LNCaP clone FGC (cell line): ENCODE measurements at places on chromosomes 16 and 17.
A peak's percentile ranks its signal among the peaks of the same experiment; 100 is the strongest.

DNA sequence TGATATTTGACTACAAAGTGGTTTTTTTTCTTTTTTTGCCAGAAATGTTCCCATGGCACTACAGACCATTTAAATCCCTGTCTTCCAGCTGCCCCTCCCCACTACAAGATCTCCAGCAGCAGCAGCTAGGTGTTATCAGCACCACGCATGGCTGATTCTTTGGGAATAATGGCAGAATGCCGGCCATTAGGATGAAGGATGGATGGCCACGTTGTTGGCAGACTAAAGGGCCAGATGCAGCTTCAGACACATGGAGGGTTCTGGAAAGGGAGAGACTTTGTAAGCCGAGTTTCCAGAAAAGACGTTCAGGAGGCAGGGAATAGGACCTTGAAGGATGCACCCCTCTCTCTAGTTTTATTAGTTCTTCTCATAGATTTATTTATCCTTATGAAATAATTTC lies 10.3 kb upstream of the MED9 start:
- no peak for DNase-seq

- no peak for DNase-seq
Measured at GRCh38 chr16:77723108-77723514, 797 bp downstream of the NUDT7 start.

GRCh38 chr16:78461496-78462287 lies 362.2 kb downstream of the WWOX start:
- DNase-seq: no peak

GRCh38 chr17:68190495-68190894 lies 57.3 kb upstream of the AMZ2 start:
- DNase-seq: no peak

DNA sequence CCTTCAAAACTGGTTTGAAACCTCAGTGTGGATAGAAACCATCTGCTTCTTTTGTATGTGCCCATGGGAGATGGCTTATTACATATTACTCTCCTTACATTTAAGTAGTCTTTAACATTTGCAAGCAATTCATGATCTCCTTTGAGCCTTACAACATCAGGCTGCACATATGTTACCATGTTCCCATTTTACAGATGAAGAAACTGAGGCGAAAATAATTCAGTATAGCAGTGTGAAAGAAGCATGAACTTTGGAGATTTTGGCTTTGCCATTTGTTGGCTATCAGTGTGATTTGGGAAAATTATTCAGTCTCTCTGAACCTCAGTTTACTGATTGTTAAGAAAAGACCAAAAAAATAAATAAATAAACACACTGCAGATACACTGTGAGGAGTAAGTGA lies 15.7 kb downstream of the GNAO1 start:
- no peak for DNase-seq

DNA sequence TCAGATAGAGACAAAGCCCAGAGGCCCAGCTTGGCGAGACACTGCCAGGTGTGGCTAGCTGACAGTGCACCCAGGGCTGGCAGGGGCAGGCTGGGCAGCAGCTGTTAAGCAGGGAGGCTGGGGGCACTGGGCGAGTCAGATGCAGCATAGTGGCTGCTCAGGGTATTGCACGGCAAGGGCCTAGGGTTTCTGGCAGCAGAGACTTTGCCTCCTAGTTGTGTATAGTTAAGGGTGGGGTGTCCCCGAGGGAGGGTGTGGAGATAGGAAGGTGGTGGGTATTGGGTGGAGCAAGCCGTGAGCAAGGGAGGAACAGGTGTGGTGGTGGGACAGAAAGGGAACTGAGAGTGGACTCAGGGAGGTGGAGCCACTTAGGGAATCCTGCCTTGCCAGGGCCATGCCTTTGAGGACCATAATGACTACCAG lies 66.0 kb downstream of the SMPD3 start:
- DNase-seq: no peak

DNA sequence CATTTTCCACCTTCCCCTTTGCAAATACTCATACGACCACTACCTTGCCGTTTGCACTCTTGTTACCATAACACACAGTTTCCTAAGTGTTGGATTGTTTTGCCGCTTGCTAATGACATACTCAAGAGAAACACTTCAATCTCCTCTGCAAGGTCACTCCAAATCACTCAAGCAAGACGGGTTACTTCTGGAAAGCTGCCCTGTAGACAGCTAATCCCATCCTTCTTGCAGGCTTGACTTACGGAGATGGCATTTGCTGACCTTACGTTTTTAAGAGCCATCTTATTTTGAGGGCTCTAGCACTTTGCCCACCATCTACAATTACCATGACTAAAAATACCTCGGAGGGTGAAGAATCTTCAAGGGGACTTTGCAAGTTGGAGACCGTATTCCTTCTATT lies 46.2 kb downstream of the MYH3 start:
- DNase-seq: no peak

- no peak for DNase-seq
Measured at GRCh38 chr17:4170639-4171280, 27.8 kb downstream of the CYB5D2 start.

DNA sequence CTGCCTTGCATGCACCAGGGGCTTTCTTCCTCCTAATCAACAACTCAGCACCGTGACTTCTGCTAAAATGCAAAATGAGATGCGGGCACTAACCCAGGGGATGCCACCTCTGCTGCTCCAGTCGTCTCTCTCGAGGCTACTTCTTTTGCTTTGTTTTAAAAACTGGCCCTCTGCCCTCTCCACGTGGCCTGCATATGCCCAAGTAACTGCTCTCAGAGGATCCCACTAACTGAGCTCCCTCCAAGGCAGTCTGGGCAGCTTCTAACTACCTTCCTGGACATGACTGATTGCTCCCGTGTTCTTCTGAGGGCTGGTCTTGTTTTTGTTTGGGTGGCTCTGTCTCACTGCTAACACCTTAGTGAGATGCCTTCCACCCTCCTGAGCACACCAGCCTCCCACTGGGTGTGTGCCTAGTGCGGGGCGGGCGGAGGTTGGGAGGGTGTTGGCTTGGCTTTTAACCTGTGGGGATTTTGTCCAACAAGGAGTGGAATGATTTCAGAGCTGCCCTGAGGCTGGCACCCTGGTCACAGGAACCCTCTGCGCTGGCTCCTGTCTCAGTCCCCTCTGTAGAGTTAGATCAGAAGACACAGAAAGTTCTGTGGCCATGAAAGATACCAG lies 8.9 kb upstream of the LGALS9 start:
- no peak for DNase-seq

DNA sequence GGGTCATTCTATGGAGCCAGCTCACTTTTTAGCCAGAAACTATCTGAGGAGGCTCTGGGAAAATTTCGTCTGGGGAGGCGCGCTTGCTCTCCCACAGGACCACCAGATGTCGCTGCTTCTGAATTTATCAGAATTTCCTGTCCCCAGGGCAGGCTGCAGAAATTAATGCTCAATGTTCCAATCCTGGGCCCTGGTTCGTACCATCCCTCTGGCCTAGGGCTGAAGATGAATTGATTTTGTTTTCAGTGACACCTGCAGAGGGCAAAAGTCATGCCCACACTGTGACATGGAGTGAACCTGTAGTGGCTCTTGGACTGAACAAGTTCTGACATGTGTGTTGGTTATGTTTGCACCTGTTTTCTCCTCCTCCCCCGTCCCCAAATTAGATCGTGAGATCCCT lies 482.6 kb downstream of the NPIPA7 start:
- peak; percentile 6 for DNase-seq

DNA sequence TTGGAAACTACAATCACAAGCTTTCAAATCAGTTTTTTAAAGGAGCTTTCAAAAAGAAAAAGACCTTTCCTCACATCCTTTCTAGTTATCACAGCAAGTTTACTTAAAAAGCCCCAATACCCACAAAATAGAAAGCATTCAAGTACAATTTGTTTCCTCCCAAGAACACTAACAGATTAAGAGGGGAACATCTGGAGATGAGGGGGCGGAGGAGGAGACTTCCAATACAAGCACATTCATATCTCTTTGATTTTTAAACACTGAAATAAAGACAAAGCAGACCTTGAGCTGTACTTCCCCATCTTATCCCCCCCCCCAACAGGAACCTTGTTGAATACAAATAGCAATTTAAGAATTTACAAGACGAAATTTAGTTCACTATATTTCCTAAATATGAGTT lies 2.0 kb downstream of the YWHAE start:
- DNase-seq: no peak

- no peak for DNase-seq
Measured at GRCh38 chr17:75439287-75439686, 17.1 kb upstream of the TMEM94 start.
